GDM1 (cell line): ENCODE measurements at places on chromosomes 1 and 21.

DNA sequence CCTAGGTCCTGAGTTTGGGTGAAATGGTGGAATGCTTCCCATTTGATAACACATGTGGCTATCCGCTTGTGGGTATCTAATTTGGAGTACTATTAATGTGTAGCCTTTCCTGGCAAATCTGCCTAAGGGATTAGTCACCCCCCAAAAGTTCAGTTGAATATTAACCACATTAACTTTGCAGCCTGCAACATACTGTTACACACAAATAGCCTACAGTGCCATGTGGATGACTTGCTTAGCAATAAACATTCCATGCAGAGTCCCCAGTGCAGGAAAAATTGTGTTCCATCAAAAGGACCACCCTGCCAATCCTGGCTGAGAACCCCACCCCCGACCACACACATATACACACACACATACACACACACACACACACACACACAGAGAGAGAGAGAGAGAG lies 303.3 kb upstream of the ESRRG start:
- DNase-seq: no peak

DNA sequence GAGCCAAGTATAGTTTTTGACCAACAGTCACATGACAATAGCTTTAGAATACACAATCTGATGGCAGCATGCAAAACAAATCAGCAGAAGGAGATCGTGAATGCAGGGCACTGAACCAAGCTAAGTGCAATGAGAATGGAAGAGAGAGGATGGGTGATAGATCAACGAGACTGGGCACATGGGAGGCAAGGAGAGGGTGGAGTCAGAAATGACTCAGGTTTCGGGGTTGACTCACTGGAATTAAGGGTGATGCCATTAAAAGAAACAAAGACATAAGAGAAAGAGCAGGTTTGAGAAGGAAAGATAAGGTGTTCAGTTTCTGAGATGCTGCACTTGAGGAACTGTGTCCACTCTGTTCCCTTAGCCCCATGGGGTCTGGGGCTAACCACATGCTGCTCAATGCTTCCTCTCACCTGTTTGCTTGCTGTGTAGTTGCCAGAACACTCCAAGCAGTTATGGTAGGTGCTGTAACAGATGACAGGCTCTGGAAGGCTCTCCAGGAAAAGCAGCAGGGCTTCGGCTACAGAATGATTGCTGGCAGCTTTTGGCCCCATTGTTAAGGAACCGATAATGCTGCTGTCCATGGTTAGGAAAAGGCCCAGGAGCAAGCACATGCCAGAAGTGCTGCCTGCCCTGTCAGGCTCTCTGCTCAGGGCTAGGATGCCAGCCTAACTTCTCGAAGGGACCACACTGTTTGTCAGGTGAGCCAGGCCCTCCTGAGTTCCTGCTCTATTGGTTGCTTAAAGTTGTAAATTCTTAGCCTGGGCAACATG lies 6.1 kb upstream of the MTF1 start:
- no peak for DNase-seq

DNA sequence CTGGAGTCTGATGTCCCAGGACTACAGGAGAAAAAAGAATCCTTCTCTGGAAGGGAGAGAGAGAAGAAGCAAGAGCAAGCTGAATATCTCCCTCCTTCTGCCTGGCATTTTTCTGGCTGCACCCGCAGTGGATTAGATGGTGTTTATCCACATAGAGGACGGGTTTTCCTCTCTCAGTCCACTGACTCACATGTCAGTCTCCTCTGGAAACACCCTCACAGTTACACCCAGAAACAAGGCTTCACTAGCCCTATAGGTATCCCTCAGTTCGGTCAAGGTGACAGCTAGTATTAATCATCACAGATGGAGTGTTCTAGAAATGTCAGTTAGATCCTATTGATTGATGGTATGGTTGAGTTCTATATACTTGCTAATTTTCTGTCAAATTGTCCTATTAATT lies 87.9 kb downstream of the RHOU start:
- DNase-seq: no peak

DNA sequence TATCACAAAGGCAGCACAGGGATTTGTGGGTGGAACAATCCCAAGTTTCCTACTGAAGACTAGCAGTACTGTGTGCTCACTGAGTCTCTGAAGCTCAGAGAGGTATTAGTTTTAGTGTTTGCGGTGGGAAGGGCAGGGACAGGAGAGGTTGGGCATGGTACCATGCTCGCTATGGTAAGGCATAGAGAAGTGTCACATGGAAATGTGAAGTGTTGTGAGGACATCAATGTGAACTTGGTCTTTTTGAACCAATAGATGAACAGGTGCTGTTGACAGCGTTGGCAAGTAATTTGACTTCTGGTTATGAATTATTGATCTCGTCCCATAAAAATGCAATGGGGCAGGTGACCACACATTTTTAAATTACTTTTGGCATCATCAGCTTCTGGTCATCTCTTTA lies 55.8 kb upstream of the ADAMTS1 start:
- DNase-seq: no peak

GRCh38 chr1:212030936-212031528 lies 4.3 kb downstream of the INTS7 start:
- DNase-seq: no peak

- DNase-seq: no peak
Observed at GRCh38 chr1:6800745-6801144, 15.5 kb downstream of the CAMTA1 start.

- DNase-seq: no peak
Observed at GRCh38 chr21:46425571-46425970, 33.1 kb upstream of the DIP2A start.

DNA sequence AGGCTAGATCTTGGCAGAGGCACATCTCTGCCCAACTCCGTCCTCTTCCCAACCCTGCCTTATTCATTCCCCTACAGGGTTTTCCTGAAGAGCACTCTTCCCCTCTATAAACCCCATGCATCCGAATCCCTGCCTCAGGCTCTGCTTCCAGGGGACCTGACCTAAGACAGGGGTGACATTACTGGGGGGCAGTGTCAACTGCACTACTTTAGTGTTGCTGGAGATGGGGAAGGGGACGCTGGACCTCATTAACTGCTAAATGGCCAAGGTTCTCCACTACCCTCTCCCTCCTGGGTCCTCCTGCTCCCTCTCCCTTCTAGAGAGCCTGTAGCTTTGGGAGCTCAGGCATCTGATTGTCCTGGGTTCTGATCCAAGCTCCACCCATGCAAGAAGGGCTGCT lies 126.2 kb downstream of the GRIK3 start:
- no peak for DNase-seq

DNA sequence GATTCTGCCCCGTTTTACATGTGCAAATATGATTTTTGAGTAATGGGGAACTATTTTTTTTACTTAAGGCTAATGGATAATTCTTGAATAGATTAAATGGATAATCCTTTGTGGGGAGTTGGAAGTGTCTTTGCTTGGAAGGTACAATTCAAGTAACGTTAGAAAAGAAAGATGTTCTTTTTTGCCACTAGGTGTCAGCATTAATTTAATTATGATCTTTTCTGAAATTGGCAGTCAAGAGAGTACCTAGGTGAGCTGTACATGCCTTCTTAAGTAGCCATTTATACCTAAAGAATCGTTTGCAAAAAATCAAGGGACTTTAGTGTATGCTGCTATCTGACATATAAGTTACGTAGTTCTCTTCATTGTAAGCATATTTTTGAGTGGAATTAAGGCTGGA lies 2.2 kb downstream of the FBXO28 start:
- DNase-seq: no peak

- DNase-seq: no peak
Observed at GRCh38 chr1:223609977-223610376, 55.5 kb downstream of the CAPN8 start.

DNA sequence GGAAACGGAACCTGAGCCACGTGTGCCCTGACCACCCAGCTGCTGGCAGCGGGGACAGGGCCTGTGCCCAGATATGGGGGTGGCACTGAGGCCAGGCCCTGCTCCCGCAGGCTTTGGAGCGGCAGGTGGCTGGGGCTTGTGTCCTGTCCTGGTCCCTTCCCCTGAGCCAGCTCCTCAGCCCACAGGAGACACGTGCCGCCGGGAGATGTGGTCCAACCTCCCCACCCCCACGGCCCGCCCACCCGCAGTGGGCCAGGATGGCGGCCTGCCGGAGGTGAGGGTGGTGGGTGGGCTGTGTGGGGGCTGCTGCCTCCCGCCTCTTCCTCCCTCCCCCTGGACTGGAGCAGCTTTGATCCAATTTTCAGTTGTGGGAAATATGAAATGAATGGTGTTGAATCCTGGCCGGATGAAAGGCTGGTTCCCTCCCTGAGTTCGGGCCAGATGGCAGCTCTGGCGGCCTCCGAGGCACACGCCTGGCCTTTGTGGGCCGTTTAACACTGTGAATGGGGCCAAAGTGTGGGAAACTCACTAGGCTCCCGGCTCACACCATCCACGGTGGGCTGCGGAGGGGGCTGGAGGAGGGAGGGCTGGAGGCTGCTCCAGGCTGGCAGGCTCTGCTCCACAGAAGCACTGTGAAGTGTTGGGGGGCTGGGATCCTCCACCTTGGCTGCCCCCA lies 2.6 kb upstream of the HES5 start:
- DNase-seq: no peak

DNA sequence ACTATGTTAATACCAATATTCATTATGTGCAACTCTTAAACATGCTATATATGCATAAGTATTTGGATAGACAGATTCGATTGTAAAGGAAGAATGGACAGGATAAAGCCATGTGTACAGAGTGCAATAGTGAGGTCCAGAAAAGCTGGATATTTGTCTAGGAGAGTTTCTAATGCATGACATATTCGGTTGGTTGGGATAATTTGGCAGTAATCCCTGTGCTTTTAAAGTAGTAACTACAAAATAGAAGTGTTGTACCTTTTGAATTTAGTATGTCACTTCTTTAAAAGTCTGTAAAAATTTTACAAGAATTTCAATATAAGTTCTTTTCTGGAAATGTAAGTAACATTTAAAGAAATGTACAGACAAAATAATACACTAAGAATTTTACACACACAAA lies 774.5 kb downstream of the USP25 start:
- no peak for DNase-seq

- DNase-seq: no peak
Observed at GRCh38 chr1:56873213-56873612, 18.6 kb downstream of the C8A start.

GRCh38 chr1:2165646-2166045 lies 28.9 kb downstream of the FAAP20 start:
- no peak for DNase-seq

DNA sequence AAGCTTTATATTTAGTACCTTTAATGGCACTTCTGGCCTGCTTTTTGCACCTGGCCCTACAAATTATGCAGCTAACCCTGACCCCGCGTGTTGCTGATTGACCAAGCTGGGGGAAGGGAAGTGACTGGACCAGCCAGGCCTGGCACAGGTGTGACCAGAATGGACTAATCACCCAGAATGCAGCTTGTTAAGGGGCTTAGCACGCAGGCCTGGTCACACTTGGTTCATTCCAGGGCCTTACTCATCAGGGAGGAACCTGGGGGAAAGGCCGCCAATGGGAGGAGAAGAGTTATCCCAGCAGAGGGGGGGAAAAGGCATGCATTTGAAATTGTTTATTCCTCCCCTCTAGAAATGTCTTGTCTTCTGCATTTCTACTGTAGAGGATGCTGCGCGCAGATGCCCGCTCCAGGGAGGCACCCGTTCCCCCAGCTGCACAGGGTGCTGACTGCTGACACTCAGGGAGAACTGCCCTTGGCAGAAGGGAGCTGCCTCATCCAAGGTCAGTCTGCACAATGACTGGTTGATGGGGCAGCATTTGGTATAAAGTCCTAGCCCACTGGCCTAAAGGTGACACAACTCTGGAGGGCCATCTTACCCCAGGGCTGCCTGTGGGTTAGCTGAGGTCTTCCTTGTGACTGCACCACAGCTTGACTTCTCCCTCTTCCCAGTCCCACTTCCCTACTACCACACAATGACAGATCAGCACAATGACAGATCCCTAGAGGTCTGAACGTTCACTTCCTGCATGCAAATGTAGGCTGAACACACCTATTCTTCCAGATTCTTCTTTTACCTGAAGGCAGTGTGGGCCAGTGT lies 29.0 kb downstream of the DHCR24 start:
- DNase-seq: no peak

- DNase-seq: peak; percentile 19
Observed at GRCh38 chr1:176073524-176074157, 133.4 kb downstream of the COP1 start.

- DNase-seq: no peak
Observed at GRCh38 chr21:25658427-25659035, 19.5 kb downstream of the JAM2 start.

DNA sequence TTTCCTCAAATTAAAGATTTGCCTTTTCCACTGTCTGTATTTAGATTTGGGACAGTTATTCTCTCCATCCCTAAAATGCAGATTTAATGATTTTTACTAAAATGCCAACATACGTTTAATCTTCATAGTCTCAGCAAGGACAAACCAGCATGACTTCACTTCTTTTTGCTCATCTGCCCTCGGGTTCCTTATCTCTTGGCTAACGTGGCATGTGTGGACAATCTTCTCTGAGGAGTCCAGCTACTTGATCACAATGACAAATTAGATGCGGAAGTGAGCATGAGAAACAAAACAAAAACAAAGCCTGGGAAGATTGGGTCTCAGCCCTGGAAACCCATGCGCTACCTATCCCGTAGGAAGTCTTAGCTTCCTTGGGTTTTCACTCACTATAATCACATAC lies 1.0 kb downstream of the MRAP start:
- no peak for DNase-seq

GRCh38 chr1:241531195-241532161 lies 700 bp upstream of the KMO start:
- DNase-seq: peak; percentile 23

DNA sequence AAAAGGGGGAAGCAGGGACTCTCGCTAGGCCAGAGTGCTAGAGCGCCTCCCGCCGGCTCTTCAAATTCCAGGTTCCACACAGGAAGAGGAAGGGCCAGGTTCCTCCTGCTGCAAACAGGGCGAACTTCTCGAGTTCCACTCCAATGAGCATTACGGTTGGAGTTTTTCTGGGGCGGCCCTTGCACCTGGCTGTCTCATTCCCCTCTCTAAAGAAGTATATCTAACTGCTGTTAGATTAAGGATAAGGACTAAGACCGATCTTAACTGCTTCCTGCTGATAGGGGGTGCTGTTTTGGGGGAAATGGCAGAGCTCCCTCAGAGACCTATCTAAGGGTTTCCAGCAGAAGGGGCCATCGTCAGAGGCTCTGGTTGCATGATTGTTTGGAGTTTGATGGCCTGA lies 138.0 kb downstream of the RABGAP1L start:
- DNase-seq: no peak

DNA sequence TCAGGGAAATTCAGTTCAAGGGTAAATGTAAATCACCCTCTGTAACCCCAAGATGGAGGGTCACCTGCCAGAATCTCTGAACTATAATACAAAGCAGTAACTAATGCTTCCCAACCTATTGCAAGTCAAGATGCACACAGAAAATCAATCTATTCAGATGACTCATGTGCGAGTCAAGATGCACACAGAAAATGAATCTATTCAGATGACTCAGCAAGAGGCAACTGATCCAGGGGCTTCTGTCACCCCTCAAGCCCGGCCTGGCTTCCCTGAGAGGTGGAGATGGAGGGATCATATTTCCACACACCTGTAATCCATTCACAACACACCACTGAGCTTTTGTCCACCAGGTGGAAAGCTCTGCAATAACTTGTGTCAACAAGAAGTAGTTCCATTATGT lies 17.4 kb upstream of the HIVEP3 start:
- DNase-seq: no peak
